ENCODE measurements at places on chromosomes 7 and 10.

- no peak for DNase-seq
These were observed 98.8 kb downstream of the ZMIZ1 start for GRCh38 chr10:79167537-79167936.

- peak; percentile 36 for DNase-seq
These were observed 53.6 kb downstream of the PYROXD2 start for GRCh38 chr10:98361131-98362025.

DNA sequence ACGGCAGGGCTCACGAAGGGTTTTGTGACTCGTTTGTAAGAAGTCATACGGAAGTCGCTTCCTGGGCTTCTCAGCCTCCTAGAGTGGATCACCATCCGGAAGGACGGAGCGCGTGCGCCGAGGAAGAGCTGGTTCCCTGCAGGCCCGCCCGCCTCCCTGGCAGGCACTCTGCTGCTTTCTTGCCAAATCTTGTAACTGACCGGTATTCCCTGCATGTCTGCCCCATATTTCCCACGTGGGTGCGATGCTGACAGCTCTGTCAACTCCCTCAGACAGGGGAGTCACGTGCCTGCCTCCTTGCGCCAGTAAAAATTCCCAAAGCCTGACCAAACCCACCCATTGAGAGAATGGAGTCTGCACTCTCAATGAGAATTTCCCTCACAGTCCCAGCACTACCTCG is 12.7 kb downstream of the SHH start:
- DNase-seq, result no peak

- DNase-seq, result no peak
These were observed 204.1 kb upstream of the POM121L12 start for GRCh38 chr7:52831321-52831720.

- DNase-seq, result no peak
These were observed 63.0 kb downstream of the HELLS start for GRCh38 chr10:94608559-94608958.

- DNase-seq, result no peak
These were observed 672.5 kb upstream of the ANKRD30A start for GRCh38 chr10:36452851-36453250.

DNA sequence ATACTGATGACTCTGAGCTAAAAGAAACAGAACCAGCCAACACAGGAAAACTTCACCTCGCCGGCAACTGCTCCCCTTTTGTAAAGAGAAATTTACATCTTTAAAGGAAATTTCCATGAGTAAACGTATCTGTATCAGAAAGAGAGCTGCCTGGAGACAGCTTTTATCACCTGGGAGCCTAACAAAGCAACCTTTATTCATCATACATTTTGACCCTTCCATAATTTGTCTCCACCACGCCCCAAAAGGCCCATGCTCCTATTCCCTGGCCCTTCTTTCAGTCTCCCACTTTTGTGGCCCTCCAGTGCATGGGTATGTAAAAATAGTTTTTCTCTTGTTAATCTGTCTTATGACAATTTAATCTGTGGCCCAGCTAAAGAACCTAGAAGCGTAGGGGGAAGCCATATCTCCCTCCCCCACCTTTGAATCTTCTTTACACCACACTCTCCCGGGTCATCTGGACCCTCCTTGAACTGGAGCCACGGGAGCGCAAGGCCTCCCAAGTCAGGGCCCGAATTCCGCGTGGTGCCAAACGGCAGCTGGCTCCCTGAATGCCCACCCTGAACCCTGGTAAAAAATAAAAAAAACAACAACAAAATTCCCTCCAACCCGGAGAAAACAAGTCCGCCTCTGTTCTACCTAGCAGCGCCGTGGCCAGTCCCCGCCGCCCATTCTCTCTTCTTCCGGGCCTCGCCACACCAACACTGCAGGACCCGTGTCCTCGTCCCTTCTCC is 15.4 kb upstream of the FKBP9 start:
- no peak for DNase-seq

DNA sequence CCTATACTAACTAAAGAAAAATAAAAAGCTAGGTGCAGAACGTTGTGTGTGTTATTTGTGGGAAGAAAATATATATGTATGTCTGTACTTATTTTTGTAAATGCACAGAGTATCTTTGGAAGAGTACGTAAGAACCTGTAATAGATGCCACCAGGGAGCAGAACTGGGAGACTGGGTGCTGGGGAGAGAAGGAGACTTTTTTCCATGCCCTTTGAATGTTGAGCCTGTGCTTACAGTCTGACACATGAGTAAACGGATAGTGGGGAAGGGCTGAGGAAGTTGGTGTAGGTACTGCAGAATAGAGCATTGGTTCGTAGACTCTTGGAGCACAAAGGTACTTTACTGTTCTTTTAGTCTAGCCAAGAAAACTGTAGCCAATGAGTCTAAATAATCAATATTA is 1.3 kb upstream of the SCRN1 start:
- no peak for DNase-seq

GRCh38 chr7:26594553-26594952 is 269.8 kb downstream of the SKAP2 start:
- DNase-seq, result no peak

DNA sequence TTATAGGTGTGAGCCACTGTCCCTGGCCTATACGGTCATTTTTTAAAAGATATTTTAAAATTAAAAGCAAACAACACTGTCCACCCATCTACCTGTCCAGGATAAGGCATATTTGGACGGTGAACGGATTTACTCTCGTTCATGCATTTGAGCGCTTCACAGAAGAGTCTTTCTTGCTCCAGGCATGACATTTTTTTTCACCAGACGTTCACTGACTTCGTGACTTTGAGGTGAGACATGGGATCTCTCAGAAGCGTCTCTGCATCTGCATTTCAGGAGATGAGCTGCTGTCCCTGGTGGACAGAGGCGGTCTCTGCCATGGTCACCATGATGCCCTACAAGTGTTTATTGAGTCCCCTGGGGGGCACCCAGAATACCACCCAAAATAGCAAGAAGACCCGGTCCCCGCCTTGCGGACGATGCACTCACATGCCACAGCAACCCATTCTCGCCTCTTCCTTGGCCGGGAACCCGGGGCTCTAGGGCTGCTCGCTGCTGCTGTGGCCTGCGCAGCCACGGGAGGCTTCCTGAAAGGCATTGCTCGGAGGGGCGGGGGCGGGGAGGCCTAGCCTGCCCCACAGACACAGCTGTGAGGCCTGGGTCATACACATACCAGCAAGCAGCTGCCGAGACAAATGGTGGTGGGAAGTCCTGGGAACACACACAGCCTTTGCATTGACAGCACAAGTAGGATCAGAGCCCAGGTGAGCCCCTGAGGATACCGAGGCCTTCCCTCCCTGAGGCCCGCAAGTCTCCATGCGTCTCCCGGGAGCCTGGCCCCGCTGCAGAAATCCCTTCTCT is 84.4 kb downstream of the RGS10 start:
- no peak for DNase-seq

GRCh38 chr10:92436611-92437010 is 137.3 kb downstream of the IDE start:
- no peak for DNase-seq

- DNase-seq, result no peak
These were observed 44.7 kb upstream of the SUN1 start for GRCh38 chr7:787332-788240.

- DNase-seq, result no peak
These were observed 28.6 kb downstream of the LSMEM1 start for GRCh38 chr7:112509402-112509801.

GRCh38 chr7:18206331-18206730 is 178.7 kb upstream of the PRPS1L1 start:
- no peak for DNase-seq

- DNase-seq, result no peak
These were observed 13.3 kb upstream of the EPC1 start for GRCh38 chr10:32360241-32360640.

GRCh38 chr7:101370836-101371235 is 8.2 kb downstream of the COL26A1 start:
- DNase-seq, result no peak

DNA sequence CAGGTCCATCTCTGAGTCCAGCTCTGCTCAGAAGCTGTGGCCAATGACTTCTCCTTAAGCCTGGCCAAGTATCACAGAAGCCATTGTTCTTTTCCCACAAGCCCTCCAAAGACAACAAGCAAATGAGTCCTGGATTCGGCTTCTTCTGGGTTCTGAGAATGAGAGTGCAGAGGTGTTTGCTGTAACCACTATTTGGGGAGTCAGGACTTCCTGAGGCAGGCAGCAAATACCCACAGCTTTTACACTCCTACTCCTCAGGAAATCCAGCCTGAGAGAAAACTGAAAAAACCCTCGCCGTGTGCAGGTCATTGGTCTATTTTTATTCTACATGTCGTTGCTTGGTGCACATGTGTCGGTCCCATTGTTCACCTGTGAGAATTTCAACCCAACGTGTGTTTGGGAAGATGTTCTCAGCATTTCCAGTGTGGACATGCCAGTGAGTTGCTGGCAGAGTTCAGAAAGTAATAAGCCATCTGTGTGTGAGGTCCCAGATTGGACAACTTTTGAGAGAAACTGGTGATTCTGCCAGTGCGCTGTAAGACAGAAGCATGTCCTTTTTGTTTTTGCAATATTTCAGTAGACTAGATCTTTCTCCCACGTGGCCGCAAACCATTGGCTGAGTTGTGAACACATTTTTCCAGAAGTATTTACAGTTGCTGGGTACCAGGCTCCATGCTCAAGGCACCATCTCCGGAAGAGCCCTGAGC is 121.6 kb upstream of the LYZL2 start:
- DNase-seq, result no peak

DNA sequence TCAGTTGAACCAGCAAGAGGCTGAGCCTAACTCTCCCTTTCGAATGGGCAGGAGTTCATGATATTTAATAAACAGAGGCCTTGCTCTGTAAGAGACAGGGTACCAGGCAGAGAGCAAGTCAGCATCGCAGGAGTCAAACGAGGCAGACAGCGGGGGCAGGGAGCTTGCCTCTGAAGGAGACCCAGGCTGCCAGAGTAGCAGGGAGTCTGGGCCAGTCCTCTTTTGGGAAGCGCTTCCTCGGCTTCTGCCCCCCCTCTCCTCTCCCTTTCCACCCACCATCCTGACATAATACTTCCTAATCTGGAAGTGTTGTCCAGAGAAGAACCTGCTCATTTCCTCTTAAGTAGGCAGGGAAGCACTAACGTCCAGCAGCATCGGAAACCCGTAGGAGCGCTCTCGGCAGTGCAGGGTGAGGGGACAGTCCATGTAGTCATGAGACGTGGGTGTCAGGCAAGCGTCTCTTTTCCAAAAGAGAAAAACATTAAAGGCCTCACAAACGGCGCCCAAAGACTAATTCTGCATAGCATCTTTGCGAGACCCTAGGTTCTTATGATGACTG is 171.1 kb downstream of the EGFR start:
- DNase-seq, result no peak

DNA sequence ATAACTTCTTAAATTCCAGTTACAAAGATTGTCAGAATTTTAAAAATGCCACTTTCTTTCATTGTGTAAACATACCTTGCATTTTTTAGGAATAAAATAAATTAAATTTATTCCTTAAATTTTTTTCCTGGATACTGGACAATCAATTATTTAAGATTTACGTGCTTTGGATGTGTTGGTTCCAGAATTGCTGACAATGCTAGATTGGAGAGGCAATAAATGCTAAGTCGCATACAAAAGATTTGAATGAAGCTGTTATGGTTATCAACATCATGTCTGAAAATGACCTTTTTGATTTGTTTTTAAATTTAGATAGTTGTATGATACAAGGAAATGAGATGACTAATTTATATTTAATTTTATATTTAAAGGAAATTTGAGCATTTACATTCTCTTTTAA is 89.2 kb upstream of the SEMA3A start:
- DNase-seq, result no peak

GRCh38 chr10:28410420-28411135 is 107.7 kb upstream of the MPP7 start:
- DNase-seq, result no peak

DNA sequence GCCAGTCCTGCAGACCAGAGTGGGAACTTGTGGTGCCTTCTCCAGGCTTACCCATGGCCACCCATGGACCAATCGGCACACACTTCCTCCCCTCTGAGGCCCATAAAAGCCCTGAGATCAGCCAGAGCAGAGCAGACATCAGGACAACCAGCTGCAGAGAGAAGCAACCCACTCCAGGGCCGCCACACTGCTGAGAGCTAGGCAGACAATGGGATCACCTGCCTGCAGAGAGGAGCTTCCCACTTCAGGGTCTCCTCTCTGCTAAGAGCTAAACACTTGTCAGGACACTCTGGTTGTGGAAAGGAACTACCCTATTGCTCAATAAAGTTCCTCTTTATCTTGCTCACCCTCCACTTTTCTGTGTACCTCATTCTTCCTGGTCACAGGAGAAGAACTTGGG is 34.0 kb downstream of the C7orf25 start:
- DNase-seq, result no peak

- no peak for DNase-seq
These were observed 338.5 kb downstream of the MDFIC start for GRCh38 chr7:115260381-115260780.

DNA sequence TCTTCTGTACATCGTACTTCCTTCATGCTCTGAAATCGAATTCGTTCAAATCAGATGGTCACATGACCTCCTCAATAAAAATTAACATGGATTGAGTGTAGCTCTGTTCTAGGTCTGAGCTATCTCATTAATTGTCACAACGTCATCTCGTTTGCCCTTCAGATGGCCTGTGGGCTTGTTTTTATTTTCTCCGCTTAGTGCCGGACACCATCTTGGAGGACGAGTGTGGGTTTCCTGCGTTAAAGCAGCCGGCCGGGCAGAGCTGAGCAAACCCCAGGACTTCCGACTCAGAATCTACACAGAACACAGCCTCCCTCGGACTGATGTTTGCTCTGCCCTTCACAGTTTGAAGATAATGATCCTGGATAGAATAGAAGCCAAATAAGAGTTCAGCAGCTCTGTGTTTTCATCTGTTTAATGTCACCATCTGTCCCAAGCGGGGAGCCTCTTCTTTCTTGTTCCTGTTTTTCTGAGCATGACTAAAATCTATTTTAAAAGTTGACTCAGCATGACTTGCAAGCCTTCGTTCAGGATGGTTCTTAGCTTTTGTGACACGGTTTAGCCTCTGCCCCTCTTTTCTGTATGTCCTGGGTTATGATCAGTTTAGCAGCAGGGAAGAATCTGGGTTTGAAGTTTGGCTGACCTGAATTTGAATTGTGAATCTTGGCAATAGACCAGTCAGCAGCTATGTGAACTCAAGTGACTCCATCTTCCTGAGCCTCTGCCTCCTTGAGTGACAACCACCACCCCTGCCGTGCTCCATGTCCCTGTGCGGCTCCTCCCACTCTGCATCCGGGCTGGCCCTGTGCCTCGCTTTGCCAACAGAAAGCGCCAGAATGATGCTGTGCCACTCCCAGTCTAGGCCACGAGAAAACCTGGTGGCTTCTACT is 30.6 kb upstream of the GALNTL5 start:
- DNase-seq, result no peak

- no peak for DNase-seq
These were observed 155.1 kb upstream of the FZD8 start for GRCh38 chr10:35797187-35797586.

DNA sequence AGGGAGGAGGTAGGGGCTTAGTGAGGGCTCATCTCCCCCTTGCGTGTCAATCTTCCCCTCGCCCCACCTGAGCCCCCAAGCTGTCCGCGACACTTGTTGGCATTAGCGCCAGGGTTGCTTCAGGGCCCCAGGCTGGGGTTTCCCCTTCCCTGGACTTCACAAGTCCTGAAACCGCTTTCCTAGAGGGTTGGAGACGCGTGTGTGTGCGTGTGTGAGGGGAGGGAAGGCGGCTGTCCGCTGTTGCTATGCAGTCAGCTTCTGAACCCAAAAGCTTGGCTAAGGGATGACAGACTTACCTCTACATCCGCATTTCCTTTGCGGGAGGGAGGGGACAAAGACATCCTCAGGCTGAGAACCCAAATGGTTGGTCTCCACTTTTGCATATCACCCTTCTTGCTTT is 803 bp downstream of the GOLGA7B start:
- no peak for DNase-seq

GRCh38 chr10:33087152-33087551 is 129.1 kb upstream of the ITGB1 start:
- DNase-seq, result no peak
